GM06990 (cell line): ENCODE measurements at places on chromosomes 4 and X.

- DNase-seq = no peak
Measured at GRCh38 chrX:65644621-65645289, 22.7 kb upstream of the MSN start.

DNA sequence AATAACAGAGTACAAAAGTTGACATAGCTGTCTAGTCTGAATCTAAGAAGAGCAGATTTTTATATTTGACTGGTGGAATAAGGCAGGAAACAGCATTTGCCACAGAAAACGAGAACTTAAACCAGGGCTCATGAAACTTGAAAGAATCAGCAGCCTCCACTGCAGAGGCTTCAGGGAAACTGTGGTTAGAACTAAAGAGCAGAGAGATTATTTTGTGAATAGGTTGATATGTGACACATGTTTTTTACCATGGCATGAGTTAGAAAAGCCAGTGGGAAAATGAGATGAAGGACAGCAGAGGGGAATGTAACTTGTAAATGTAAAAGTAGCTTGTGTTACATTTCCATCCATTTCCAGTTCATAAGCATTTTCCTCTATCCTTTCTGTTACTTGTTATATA, 63.7 kb upstream of the CAMK2D start:
- peak; percentile 58 for DNase-seq

DNA sequence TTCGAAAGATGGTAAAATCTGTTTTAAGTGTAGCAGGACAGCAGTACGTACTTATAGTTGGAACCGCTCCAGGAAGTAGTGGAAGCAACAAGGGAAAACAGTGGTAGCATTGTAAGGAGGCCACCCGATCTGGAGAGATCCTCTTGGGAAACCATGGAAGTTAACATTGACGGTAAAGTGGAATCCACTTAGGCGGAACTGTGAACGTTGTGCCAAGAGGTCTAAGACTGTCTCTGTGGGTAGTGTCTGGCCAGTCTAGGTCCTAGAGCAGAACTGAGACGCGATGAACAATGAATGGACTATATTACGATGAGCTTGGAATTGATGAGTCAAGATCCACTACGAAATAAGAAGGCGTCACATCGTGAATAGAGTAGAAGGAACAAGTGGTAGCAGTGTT, 124.0 kb downstream of the TENM3 start:
- no peak for DNase-seq

GRCh38 chr4:26433556-26433955, 56.7 kb downstream of the CCKAR start:
- DNase-seq = no peak

- no peak for DNase-seq
Measured at GRCh38 chrX:30538271-30538670, 39.3 kb downstream of the TASL start.

DNA sequence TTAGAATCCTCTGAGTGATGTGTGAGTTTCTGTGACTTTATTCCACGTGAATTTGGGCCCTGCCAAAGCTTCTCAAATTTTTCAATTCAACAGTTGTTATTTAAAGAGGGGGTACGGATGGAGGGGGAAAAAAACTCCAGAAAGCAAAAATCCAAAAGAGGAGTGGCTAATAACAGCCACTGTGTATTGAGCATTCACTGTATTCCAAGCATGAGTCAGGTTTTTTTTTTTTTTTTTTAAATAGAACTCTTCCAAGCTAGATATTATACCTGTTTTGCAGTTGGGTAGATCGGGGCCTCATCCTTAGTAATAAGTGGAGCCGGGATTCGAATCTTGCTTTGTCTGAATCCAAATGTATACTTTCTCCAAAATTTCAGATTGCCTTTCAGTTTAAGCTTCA, 6.4 kb upstream of the RHOH start:
- DNase-seq = no peak

DNA sequence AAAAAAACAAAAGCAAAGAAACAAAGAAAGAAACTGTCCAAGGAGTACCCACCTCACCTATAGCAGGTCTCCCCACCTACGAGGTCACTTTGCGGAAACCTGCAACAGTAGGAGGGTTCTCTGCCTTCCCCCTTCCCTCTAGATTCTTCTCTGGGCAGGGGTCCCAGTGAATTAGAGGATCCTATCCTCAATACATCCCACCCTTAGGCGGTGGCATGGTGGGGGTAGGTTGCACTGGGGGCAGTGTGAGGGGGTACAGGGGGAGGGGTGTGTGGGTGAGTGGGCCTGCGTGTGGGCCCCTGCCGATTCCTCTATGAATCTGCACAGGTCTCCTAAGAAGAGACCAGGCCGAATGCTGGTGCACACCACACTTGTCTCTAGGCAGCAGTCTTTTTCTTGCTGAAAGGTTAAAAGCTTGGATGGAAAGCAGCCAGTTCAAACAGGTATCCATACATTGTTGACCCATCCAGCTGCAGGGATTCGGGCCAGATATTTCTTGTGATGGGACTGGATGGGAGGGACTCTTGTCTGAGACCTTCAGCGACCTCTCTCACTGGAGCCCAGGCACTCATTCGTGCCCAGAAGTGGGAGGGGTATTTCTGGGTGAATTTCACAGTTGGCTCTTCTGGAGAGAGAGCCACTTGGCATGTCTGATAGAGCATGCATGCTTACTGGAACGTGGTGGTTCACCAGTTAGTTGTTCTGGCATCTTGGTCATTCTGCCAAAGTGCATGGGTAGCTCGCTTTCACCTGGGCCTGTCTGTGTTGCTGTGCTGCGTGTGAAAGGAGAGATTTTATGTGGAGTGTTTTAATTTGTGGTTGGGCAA, 65.6 kb downstream of the NBDY start:
- DNase-seq = no peak

- no peak for DNase-seq
Measured at GRCh38 chr4:123345935-123346300, 50.7 kb upstream of the SPRY1 start.
